ENCODE measurements at places on chromosomes 2 and 18.
A peak's percentile ranks its signal among the peaks of the same experiment; 100 is the strongest.

- DNase-seq, result peak; percentile 18
Observed at GRCh38 chr2:156329927-156330726, 2.4 kb downstream of the NR4A2 start.

GRCh38 chr2:21332993-21333625 lies 209.3 kb downstream of the TDRD15 start:
- DNase-seq, result no peak

- no peak for DNase-seq
Observed at GRCh38 chr2:99249951-99250350, 5.5 kb downstream of the LYG2 start.

DNA sequence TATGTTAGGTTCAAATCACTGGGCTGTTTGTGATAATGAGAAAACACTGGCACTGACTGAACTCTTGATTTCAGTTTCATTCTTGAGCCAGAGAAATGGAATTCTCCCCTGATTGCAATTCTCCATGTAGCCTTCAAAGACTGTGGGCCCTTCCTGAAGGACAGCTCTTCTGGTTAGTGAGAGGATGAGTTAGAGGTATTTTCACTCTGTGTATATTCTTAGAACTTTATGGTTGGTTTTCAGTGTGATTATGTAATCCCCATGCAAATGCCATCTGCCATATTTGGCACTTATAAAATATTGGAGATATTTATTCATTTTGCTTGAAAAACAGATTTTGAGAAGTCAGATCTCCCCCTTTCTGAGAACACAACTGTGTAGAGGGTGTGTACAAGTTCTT lies 323.7 kb downstream of the SLC4A3 start:
- DNase-seq, result no peak

DNA sequence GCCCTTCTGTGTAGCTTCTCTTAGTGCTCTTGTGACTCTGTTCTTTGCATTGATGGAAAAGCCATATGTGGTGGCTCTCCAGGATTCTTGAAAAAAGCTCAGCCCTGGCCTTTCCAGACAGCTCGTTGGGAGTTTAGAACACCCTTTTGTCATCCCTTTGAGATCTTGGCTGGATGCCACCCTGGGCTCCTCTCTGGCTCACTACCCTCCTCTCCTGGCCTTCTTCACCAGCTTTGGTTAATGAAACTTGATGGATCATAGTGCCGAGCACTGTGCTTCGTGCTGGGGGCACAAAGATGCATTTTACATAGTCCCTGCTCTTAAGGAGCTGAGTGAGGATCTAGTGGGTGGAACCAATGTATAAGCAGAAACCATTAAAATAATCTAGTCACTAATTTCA lies 15.6 kb upstream of the FHOD3 start:
- no peak for DNase-seq

GRCh38 chr2:216392018-216392562 lies 19.8 kb upstream of the MARCHF4 start:
- no peak for DNase-seq

- DNase-seq, result no peak
Observed at GRCh38 chr2:696463-696862, 19.3 kb upstream of the TMEM18 start.

- DNase-seq, result no peak
Observed at GRCh38 chr2:68431316-68431972, 35.6 kb downstream of the FBXO48 start.

DNA sequence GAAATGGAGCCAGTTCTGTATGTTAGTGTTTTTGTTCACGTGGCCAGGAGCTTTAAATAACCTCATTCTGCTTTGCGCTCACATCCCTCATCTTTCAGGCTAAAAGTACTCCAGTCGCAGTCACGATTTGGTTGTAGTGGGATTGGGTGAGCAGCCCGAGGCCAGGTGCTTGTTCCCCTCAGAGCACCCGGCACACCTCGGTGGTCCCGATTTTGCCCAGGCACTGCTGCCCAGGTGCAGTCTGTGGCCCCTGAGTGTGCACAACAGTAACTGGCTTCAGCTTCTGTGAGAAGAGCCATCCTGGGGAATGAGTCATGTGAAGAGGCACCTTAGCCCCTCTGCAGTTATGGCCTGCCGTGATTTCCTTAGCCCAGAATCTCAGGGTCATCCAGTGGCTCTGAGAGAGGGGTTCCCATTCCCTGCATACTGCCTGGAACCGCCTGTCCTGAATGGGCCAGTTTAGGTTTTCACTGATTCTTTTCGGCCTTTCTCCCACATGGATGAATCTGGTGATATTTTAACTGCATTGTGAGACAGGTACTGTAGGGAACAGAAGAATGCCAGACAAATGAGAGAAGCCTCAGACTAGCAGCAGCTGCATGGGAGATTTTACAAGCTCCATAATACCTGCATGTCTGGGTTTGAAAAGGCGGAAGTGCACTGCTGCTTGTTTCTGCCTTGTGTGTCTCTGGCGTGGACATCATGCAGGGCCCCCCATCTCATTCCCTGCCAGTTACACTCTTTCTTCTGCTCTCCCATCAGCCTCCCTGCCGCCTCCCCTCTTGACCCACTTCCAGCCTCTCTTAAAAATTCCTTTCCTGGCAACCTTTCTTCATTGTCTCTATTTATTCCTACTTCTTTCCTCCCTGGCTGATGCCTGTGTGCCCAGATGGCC lies 33.5 kb downstream of the IMPA2 start:
- DNase-seq, result no peak

DNA sequence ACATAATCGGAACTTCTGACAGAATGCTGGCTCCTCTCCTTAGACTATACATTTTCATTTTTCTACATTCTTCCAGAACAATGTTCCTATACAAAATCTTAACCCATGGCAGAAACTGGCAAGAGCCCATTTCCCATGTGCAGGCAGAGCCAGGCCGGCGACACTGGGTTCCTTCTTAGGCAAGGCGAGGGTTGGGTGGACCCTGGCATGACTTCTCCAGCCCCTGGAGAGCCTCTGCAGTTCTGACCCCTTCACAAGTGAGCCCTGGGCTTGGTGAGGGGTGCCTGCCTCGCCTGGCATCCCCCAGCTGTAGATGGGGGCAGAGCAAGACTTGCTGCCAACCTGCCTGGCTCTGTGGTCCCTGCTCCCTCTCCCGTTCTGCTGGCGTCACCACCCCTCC lies 5.0 kb downstream of the GYPC start:
- no peak for DNase-seq

DNA sequence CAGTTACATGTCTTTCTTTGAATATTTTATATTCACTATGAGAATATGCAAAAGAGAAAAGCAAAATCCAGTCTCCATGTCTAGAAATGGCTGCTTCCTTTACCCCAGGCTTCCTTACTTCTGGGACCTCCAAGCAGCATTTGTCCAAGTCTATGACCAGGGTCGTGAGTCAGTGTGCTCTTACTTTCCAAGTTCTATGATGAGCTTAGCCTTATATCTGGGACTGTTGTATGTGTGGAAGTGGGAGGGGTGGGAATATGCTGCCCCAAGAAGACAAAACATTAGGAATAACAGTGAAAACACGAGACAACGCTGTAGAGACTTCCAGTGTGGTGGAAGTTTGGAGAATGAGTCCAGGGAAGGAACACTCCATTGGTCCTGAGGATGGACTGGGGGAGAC lies 21.2 kb upstream of the CHRNA1 start:
- no peak for DNase-seq

GRCh38 chr18:56431551-56431950 lies 206.8 kb downstream of the TXNL1 start:
- no peak for DNase-seq

GRCh38 chr2:207258263-207258991 lies 92.7 kb upstream of the KLF7 start:
- no peak for DNase-seq

DNA sequence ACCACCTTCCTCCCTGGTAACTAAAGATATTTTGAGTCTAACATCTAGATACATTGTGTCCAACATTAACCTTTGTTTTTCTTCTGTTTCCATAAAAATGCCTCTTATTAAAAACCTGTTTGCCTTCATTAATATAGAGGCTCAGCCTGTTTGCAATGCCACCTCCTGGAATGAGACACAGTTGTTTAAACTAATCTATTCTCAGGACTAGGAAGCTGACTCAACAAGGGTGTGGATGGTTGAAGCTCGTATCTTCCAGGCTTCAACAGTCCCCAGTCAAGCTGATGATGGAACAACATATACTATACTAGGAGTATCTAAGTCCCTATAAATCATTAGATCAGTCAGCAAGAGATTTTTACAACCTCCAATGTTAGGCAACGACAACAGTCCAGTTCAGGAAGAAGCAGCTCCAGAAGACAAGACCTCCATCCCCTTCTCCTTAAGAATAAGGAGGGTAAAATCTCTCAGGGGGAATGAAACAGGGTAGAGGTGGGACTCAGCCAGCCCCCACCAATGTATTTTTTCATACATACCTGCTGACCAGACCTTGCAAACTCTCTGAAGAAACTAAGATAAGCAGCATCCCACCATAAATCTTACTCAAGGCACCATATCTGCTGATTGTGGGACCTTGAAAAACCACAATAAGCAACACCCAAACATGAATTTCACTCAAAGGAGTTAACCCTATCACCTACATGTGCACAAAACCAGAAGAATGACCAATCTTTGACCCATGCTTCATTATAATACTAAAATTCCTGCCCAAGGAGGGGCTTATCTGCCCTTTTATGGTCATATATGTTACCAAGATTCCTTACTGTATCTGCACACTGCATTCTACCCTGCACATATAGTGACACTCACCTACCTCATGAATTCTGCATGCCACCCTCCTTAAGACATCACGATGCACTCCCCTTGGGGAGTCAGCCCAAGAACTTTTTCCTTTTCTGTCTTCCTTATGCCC lies 21.4 kb downstream of the ZNF24 start:
- DNase-seq, result no peak

DNA sequence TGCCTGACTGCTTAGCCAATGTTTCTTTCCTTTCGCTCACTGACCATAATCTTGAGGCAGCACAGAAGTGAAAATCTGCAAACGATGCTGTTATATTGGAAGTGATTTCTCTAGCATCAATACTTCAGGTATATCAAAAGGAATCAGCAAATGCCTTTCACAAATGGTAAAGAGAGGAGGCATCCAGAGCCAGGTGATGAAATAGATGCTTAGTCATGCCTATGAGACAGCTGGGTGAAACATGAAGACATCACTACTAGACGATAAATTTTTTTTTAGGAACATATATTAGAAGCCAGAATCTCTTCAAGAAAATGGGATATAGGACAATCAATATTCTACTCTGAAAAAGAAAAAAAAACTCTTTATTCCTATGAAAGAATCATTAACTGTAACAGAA lies 249.2 kb upstream of the SLC39A10 start:
- DNase-seq, result no peak

- DNase-seq, result no peak
Observed at GRCh38 chr2:20565101-20565622, 85.7 kb downstream of the HS1BP3 start.

- DNase-seq, result no peak
Observed at GRCh38 chr18:51164761-51165281, 32.7 kb downstream of the MEX3C start.

GRCh38 chr2:20592106-20593071 lies 58.5 kb downstream of the HS1BP3 start:
- no peak for DNase-seq

DNA sequence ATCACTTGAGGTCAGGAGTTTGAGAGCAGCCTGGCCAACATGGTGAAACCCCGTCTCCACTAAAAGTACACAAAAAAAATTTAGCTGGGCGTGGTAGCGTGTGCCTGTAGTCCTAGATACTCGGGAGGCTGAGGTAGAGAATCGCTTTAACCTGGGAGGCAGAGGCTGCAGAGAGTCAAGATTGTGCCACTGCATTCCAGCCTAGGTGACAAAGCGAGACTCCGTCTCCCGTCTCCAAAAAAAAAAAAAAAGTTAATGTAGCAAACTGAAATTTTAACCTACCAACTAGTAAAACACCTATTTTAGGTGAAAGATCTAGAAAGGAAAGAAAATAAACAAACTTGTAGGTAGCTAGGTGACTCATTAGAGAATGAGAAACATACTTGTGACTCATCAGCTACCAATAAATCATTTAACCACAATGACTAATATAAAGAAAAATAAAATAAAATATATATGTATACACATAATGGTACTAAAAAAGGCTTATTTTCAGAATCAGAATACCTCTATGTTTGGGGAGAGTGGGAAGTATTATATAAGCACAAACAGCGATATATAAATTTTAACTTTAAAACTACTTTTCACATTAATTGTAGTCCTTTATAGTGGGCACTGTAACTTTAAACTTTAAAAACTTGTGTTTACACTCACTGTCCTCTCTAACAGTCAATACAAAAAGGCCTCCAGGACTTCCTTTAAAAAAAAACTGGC lies 36.6 kb downstream of the DARS1 start:
- peak; percentile 9 for DNase-seq

DNA sequence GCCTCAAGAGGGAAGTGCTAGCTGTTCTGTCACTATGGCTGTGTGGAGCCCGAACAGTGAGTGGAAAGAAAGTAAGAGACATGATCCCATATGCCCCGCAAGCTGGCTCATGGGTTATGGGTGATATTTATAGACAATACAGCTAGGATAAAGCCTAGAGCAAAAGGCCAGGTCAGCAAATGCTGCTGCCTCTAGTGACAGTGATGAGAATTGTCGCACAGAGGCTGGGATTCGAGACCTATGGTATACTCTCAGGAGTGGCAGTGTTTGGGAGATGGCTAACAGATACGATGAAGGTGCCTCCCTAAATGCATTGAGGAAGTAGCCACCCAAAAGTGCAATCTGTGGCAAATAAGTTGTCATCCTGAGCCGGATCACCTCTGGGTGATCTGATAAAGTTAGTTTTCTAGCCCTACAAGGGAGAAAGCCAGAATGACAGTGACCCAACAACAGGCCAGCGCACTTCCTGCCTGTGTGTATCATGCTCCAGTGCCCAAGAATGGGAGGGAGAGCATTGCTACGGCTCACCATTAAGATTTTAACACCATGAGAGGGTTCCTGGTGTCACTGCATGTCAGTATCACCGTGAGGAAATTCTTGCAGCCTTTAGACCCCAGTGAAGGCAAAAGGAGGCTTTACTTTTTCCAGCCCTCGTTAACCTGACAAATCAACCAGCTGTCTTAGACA lies 92.2 kb upstream of the TGFA start:
- DNase-seq, result no peak

- no peak for DNase-seq
Observed at GRCh38 chr2:71662665-71663394, 209.5 kb downstream of the DYSF start.

- DNase-seq, result no peak
Observed at GRCh38 chr2:191818725-191819350, 28.1 kb downstream of the CAVIN2 start.

- DNase-seq, result no peak
Observed at GRCh38 chr2:225484751-225485150, 85.2 kb downstream of the NYAP2 start.

- DNase-seq, result no peak
Observed at GRCh38 chr18:67179726-67180125, 336.8 kb downstream of the DSEL start.

DNA sequence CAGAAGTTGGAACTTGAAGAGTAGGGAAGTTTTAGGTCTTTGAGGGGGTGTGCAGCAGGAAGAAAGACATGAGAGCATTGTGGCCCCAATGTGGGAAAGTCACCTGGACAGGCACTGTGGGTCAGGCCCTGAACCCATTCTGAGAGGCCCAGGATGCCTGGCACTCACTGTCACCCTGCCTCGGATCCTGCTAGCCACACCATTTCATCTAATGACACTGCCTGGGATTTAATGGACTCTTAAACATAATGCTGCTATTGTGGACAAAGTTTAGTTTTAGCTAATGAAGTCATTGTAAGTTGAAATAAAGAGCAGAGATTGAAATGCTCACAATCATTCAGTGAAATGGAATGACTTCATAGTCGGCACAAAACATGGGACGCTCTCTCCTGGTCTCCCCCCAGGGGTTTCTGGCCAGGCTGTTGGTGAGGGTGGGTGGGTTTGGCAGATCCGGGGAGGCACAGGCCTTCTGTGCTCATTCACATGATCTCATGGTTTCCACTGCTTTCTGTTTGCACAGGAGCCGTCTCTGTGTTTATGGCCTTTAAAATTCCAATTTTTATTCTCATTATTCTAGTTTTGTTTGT lies 141.8 kb upstream of the KLHL29 start:
- no peak for DNase-seq

Measured in effector memory CD8-positive, alpha-beta T cell (primary cell).